Cerebellum (tissue), 4 donors: ENCODE measurements at places on chromosomes 6 and 20. TPM values are rescaled to one million over a fixed set of nuclear protein-coding genes. Genes with fewer than 3 reads are reported as not detected.

The EYS gene
- total RNA-seq = 7.5 TPM

The SRSF12 gene
- 38.0 TPM for total RNA-seq

The ZMYND8 gene
- 39.7 TPM for total RNA-seq

The SALL4 gene
- 2.3 TPM for total RNA-seq

The BCAS4 gene
- total RNA-seq = 3.4 TPM

The CST5 gene
- total RNA-seq = not detected

The MUCL3 gene
- not detected for total RNA-seq

The CPNE1 gene
- total RNA-seq = 56.9 TPM

The E2F1 gene
- total RNA-seq = 5.9 TPM

The FAM184A gene
- total RNA-seq = 30.4 TPM

The SMOC2 gene
- 1.9 TPM for total RNA-seq

The PRICKLE4 gene
- 2.4 TPM for total RNA-seq

The PXDC1 gene
- 17.6 TPM for total RNA-seq
